Myocyte (in vitro differentiated cells): ENCODE measurements at places on chromosomes 3 and 15.

GRCh38 chr15:68278345-68278594 is 725 bp downstream of the FEM1B start:
- no peak for DNase-seq

GRCh38 chr15:88717382-88718031 is 78.7 kb downstream of the ISG20 start:
- no peak for DNase-seq

GRCh38 chr15:42549741-42550392 is 1.2 kb downstream of the HAUS2 start:
- no peak for DNase-seq

DNA sequence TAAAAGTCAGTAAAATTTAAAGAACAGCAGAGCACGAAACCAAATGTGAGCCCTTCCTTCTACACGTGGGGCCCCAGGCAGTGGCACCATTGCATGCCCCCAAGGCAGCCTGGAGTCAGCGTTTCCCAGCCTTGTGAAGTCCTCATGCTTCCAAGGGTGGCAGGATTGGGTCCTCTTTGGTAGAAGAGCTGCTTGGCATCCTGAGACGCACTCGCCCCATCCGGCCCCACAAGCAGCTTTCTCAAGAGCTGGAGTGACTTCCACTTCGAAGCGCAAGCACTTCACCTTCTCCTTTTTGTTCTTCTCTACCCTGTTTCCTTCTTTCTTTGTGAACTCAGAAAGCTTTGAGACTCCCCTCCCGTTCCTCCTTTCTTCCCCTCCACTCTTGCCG is 34.7 kb downstream of the ZNF710 start:
- no peak for DNase-seq

DNA sequence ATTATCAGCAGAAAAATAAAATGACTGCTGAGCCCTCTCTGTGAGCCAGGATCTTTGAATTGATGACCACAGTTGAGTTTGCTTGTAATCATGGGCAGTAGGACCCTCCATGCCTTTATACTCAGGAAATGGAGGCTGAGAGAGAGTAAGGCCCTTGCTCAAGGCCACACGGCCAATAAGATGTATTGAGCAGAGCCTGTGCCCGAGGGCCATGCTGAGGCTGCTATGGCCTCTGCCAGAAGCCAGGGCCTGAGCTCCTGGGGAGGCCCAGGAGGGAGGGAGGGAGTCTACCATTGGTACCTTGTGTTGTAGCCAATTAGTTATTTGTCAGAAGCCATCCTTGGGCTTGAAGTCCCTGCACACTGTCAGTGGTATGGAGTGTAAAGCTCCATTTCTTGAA is 151.4 kb downstream of the DNAJB8 start:
- no peak for DNase-seq

DNA sequence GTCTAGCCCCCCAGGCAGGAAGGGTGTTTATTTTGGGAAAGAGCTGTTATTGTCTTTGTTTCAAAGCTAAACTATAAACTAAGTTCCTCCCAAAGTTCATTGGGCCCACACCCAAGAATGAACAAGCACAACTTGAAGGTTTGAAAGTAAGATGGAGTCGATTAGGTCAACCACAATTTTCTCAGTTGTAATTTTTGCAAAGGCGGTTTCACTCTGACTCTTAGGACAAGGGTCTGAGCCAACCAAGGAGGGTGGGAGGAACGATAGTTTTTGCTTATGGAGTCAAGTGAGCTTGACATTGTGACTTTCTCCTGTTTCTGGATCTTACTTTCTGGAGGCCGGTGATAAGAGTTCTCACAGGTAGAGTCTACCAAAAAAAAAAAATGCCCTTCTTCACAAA is 5.8 kb upstream of the ZNF770 start:
- no peak for DNase-seq

GRCh38 chr3:70053293-70053692 is 53.8 kb downstream of the SAMMSON start:
- DNase-seq, result no peak

GRCh38 chr3:101828691-101829436 is 20.4 kb upstream of the NFKBIZ start:
- peak; percentile 72 for DNase-seq

DNA sequence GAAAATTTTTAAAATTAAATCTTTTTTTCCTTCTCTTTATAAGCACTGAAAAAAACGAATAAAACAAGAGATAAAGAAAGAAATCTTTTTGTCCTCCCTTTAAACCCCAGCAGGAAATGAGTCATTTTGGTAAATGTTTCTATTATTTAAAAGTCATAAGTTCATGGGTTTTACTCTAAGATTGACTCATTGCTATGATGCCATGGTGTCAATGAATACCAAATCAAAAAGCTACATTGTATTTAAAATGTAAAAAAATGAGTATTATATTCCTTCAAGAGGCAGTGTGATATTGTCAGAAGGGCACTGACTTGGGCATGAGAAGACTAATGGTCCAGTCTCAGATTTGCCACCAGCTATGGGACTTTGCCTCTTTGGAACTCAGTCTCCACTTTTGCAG is 303.4 kb upstream of the DNAJC19 start:
- no peak for DNase-seq

GRCh38 chr3:179454887-179455286 is 3.6 kb upstream of the GNB4 start:
- DNase-seq, result no peak

DNA sequence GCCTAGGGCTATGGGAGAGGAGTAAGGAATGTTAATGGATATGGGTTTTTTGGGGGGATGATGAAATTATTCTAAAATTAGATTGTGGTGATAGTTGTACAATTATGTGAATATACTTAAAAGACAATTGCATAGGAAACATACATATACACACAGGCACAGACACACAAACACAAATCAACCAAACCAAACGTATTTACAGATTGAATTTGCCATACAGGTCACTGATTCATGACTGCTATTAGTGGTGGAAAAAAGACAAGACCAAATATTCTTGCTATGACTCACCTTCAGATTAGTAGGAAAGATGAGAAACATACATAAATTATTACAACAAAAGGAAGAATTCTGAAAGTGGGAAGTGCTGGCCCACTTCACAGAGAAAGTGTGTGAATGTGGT is 85.3 kb downstream of the C3orf38 start:
- DNase-seq, result no peak

DNA sequence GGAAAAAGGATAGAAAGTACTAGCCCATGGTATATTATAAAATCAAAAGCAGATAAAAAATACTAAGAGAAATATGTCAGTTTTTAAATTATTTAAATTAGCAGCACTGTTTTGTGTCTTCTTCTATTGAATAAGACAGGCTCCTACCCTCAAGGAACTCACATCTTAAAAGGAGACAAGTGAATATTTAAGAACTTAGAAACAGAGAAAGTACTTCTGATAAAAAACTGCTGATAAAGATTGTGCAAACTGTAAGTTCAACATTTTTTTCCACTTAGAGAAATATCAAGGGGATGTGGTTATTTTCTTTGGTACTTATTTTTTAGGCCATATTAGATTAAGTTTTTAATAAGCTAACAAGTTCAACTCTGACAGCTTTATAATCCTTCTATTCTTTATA is 3.0 kb upstream of the ANKRD28 start:
- no peak for DNase-seq

DNA sequence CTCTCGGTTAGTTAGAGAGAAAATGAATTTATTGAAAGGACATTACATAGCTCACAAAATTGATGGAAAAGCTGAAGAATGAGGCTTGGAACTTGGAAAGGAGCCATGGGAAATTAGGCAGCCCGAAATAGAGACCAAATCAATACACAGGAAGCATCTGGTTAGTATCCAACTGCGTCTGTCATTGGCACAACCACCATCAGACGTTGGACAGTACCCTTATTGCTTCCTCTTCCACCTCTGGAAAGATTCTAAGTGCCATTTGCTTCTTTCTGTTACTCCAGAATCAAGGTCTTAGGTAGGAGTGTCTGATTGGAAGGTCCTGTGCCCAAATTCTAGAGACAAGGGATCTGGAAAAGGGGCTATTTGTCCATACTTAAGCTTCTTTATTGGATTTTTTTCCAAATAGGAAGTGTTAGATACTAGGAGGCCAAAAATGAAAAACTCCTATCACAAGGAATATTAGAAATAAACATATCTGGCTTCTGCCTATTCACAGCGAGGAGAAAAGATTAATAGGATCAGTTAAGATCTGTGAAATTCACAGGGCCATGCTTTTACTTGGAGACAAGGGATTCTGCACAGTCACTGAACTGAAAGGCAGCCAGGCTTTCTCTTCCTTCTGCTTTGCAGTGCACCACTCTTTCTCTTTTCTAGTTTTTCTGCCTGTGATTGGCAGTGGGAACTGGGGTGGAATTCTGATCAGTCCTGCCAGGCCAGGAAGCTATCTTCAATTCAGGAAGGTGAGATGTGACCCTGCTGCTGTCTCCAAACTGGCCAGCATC is 10.7 kb upstream of the HACD2 start:
- DNase-seq, result no peak

DNA sequence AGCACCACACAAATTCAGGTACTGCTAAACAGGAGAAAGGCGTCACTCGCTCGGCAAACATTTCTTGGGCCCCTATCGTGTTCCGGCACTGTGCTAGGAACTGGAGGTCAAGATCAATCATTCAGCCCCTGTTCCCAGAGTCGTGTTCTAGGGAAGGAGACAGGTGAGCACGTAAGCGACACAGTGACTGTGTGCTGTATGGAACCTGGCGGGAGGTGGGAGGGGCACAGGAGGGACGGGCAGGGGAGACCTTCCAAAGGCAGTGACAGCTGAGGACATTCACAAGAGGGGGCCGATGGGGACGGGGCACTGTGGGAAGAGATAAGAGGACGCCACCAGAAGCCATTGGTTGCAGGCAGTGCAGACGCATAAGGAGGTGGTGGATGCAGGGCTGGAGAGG is 32.2 kb downstream of the BDH1 start:
- no peak for DNase-seq

GRCh38 chr3:20935791-20936190 is 749.8 kb upstream of the SGO1 start:
- no peak for DNase-seq

DNA sequence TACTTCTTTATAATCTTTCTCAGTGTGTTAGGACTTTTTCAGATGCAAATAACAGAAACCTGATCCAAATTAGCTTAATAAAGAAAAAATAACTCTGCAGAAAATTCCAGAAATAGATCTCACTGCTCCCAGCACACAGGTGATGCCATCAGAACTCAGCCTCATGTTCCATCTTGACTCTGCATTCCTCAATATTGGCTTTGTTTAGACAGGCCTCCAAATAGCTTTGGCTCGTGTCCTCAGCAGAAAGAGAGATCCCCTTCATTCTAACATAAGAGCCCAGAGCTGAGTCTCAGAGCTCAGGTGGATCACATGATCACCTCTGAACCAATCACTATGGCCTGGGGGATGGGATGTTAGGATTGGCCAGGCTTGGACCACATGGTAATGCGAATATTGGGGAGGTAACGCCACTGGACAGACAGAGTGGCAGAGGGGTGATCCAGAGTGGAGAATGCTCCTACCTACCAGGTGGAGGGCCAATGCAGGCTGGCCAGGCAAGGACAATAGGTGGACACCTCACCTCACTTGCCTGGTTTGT is 46.6 kb upstream of the TBC1D21 start:
- no peak for DNase-seq

GRCh38 chr3:27869152-27869551 is 147.0 kb upstream of the EOMES start:
- DNase-seq, result no peak

GRCh38 chr3:107441617-107442016 is 64.4 kb downstream of the CCDC54 start:
- peak; percentile 17 for DNase-seq

- no peak for DNase-seq
Measured at GRCh38 chr15:84950570-84951111, 31.0 kb upstream of the PDE8A start.

DNA sequence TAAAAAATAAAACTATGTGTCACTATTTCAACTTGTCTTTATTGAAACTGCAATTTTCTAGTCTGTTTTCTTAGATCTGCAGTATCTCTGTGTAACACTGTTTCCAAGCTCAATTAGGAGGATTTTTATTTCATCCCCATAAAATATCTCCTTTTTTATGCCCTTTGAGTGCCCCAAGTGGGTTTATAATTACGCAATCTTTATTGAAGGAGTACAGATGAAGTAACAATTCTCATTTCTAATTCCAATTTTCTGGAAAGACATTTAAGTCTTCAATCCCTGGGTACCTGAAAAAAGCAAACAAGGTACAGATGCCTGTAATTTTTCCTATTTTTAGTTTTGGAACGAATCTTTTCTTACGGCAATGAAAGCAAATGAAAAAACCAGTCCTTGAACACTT is 61.3 kb downstream of the CYP19A1 start:
- no peak for DNase-seq

GRCh38 chr3:117853923-117854668 is 1144.5 kb downstream of the TUSC7 start:
- DNase-seq, result peak; percentile 1

DNA sequence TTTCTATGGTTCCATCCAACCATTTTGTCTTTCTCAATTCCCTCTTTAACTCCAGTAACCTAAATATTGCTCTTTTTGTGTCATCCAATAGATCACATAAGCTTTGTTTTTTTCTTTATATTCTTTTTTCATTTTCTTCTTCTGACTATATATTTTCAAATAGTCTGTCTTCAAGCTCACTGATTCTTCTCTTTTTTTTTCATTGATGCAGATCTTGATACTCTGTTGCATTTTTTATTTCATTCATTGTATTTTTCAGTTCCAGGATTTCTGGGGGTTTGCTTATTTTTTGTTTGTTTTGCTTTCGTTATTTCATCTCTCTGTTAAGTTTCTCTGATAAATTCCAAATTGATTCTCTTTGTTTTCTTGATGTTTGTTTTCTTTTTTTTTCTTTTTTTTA is 36.2 kb downstream of the CLDN1 start:
- DNase-seq, result no peak

GRCh38 chr15:45428491-45428890 is 50.1 kb upstream of the GATM start:
- DNase-seq, result no peak

DNA sequence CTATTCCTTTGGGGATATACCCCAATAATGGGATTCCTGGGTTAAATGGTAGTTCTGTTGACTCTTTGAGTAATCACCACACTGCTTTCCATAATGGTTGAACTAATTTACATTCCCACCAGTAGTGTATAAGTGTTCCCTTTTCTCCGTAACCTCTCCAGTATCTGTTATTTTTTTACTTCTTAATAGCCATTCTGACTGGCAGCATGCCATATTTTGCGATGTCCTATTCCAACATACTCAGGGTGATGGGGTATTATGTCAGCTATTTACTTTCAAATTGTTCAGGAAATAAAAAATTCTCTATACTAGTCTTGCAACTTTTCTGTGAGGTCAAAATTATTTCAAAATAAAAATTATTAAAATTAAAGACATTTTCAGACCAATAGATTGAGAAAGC is 9.1 kb upstream of the PARP14 start:
- no peak for DNase-seq

DNA sequence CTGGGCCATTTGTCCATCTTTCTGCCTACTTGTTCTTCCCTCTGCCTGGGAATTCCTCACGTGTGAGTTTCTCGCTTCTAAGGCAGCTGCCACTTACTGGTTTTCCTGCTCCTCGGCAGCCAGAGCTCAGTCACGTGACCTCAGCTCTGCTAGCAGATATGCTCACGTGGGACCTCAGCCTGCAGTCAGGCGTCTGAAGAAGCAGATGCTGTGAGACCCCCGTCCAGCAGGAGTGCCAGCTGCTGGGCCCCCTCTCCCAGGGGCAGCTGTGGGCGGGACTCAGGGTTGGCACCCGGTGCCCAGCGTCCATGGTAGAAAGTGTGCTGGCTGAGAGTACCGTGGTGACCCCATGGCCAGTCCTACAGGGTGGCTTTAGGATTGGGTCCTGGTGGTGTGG is 161.3 kb upstream of the TLE3 start:
- peak; percentile 96 for DNase-seq

GRCh38 chr3:31550452-31551251 is 17.9 kb downstream of the STT3B start:
- peak; percentile 61 for DNase-seq
